Esophagus squamous epithelium (tissue), 5 donors: ENCODE measurements at places on chromosomes 5 and 9.

DNA sequence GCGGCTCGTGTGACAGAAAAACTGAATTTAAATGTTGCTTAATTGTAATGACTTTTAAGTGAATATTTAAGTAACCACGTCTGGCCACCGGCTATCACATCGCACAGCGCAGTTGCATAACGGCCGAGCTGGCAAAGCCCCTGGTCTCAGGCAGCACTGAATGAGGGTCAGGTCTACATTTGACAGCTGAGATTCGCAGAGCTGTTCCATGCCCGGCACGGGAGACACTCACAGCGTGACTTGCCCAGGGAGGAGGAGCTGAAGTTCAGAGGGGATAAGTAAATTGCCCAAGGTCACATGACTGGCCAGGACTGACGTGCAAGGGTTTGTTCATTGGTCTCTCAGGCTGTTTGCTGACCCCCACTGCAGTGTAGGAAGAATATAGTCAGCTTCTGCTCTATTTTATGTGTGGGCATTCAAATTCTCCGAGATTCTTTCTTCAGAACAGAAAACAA lies 17.4 kb upstream of the COL5A1 start:
- no peak for DNase-seq

DNA sequence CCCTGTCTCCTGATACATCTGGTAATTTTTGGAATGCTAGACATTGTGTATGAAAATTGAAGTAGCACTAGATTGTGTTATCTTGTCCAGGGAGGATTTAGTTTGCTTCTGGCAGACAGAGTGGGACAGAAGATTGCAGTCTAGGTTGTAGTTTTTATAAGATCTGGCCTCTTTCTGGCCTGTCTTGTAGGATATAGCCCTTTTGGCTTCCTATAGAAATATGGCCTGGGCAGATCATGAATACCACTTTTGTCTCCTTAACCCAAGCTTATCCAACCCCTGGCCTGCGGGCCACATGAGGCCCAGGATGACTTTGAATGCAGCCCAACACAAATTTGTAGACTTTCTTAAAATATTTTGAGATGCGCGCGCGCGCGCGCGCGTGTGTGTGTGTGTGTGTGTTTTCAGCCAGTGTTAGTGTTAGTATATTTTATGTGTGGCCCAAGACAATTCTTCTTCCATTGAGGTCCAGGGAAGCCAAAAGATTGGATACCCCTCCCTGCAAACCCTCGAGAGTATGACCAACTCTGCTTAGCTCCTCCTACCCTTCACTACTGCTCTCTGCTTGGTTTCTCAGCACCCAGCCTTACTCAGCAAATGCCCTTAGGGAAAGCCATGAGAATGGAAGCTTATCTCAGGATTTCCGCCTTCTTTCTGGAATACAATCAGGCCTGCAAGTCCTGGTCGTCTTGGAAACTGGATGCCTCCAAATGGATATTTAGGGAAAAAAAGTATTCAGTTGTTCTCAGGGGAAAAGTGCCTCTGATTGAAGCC lies 26.5 kb downstream of the ANKRD33B start:
- no peak for DNase-seq

- no peak for DNase-seq
Measured at GRCh38 chr5:78334811-78335210, 25.6 kb upstream of the SCAMP1 start.

DNA sequence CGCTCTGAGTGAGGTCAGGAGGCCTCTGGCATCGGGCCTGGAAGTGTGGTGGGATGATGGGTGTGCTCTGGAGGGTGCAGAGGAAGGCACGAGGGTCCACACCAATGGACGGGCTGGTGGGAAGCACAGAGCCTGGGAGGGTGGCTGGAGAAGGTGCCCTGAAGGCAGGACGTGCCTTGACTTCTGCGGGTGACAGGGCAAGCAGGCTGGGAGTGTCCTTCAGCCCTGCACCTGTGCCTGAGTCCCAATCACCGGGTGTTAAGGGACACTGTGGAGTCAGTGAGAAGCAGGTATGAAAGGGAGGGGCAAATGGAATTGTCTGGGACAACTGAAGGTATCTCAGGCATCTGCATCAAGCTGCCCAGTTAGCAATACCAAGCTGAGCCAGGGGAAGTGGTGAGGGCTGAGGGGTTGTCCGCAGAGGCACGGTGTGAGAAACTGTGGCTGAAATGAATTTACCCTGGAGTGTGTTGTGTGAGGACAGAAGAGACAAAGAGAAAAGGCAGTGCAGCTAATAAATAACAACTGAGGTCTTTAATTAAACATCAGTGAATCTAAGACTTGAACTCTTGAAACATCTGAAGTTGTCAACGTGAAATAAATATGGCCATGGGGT lies 50.4 kb downstream of the DAP start:
- no peak for DNase-seq

- no peak for DNase-seq
Measured at GRCh38 chr5:135398160-135398854, 724 bp downstream of the MACROH2A1 start.

DNA sequence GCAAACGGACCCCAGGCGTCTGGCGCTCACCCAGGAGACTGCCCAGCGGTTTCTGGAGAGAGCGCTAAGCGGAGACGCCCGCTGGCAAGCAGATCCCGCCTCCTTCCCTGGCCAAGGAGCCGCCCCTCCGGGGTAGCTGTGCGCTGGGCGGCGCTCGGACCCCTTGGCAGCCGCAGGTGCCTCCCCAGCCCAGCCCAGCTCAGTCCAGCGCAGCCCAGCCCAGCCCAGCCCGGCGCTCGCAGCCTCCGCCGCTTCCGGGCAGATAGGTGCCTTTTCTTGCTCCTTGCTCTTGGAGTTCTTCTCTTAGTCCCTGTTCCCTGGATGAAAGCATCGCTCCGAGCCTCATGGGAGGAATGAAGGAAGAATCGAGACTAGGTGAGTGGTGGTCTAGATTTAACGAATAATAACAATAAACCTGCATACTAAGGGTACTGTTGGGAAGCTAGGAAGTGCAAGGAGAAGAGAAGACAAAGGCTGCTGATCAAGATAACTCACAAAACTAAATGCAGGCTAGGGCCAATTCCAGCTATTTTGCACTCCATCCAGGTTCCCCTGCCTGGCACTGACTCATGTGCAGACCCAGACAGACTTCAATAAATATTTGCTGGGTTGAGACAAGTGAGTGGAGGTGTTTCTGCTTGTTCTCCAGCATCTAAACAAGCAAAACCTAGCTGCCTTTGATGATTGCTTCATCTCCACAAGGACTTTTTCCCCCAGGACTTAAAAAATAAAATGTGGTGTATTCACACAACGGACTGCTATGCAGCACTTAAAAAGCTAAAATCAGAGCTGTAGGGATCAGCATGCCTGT lies at the start of gene STK32A:
TSS of gene STK32A (plus strand) at position 202 of the 811 bp plus-strand sequence. CDS start 4,609 bp downstream, outside the sequence.
- DNase-seq, result no peak

- DNase-seq, result no peak
Measured at GRCh38 chr5:172594867-172595466, 46.1 kb upstream of the NEURL1B start.

GRCh38 chr9:89077519-89077918 lies 86.3 kb downstream of the S1PR3 start:
- no peak for DNase-seq

GRCh38 chr5:72441862-72442540 lies 65.2 kb downstream of the ZNF366 start:
- no peak for DNase-seq

- no peak for DNase-seq
Measured at GRCh38 chr9:129113645-129114304, 2.6 kb downstream of the PTPA start.

- DNase-seq, result no peak
Measured at GRCh38 chr9:91180240-91180929, 181.3 kb downstream of the AUH start.

DNA sequence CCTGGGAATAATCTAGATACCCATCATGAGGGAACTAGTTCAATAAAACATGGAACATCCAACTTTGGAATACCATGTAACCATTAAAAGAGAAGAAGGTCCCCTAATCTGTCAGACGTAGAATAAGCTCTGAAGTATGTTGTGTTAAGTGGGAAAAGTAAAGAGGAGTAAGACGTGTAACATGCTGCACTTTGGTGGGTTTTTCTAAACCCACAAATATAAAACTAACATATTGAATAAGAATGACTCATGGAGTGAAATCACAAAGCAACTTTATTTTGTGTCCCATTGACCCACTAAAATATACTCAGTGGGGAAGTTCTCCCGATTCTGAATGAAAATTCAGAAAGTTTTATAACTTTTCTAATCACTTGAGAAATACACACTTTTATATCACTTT lies 67.9 kb upstream of the PIK3R1 start:
- DNase-seq, result no peak
